Colonic mucosa (tissue), 4 donors: ENCODE measurements at places on chromosomes 1 and 21.
A peak's percentile ranks its signal among the peaks of the same experiment; 100 is the strongest.

DNA sequence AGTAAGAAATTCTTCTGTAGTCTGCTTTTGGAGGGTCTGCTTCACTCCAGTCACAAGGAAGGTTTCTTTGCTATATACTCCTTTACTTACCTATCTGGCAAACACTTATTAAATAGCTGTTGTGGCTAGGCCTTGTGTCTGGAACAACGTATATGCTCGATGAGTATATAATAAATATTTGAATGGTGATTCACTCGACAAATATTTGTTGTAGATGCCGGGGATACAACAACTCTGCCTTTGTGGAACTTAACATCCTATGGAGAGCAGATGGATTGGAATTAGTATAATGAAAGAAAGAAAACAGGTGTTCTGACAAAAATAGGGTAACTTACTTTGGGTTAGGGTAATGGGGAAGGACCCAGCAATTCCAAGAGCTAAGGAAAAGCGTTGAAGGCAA is 31.1 kb downstream of the KPNA6 start:
- no peak for DNase-seq

- DNase-seq, result no peak
Measured at GRCh38 chr1:33012165-33012564, 24.5 kb downstream of the AK2 start.

GRCh38 chr1:171472183-171472647 is 13.1 kb upstream of the PRRC2C start:
- DNase-seq, result no peak

- DNase-seq, result no peak
Measured at GRCh38 chr1:203557390-203557789, 63.4 kb downstream of the OPTC start.

DNA sequence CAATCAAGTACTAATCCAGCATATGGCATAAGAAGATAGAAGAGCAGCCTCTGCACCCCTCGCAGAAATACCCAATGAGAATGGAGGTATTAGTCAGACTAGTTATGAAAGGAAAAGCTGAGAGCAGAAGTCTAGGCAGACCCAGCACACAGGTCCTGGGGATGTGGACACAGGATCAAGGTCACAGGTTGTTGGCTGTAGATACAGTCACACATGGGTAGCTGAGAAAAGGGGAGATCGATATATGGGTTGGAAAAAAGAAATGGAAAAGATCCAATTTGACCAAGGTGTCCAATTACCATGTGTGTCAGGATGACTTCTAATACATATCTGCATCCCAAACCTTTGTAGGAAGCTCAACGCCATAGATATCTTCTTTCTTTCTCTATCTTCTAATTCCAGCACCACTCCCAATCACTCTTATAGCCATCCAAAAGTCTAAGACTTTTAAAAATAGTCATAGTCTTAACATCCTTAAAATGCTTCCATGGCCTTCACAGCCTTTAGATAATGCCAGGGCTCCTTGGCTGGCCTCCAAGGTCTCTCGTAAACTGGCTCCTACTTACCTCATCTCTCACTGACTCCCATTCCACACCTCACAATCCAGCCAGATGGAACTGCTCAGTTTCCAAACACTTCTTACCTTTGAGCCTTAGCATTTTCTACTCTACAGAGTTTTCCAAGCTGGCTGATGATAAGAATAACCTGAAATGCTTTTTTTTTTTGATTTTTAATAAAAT is 8.3 kb upstream of the ZC3H11B start:
- DNase-seq, result no peak

GRCh38 chr1:46520063-46520911 is 30.7 kb downstream of the DMBX1 start:
- no peak for DNase-seq

DNA sequence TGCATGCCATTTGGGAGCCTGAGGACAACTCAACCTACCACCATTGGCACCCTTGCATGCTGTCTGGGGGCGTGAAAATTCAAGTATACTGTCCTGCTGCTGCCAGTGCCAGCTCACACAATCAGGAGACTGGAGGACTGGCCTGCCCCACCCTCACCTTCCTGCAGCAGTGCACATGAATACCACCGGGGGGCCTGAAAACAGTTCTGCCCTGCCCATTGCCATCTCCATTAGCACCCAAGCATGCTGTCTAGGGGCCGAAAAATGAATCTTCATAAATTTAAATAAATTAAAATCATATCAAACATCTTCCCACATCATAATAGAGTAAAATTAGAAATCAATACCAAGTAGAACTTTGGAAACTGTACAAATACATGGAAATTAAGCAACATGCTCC is 322.1 kb upstream of the TMPRSS15 start:
- DNase-seq, result no peak

- no peak for DNase-seq
Measured at GRCh38 chr1:196609370-196609737, 1.1 kb upstream of the KCNT2 start.

GRCh38 chr21:18155508-18156193 is 89.0 kb upstream of the CHODL start:
- DNase-seq, result no peak

- peak; percentile 89 for DNase-seq
Measured at GRCh38 chr21:17611414-17612022, 1.2 kb downstream of the BTG3 start.

DNA sequence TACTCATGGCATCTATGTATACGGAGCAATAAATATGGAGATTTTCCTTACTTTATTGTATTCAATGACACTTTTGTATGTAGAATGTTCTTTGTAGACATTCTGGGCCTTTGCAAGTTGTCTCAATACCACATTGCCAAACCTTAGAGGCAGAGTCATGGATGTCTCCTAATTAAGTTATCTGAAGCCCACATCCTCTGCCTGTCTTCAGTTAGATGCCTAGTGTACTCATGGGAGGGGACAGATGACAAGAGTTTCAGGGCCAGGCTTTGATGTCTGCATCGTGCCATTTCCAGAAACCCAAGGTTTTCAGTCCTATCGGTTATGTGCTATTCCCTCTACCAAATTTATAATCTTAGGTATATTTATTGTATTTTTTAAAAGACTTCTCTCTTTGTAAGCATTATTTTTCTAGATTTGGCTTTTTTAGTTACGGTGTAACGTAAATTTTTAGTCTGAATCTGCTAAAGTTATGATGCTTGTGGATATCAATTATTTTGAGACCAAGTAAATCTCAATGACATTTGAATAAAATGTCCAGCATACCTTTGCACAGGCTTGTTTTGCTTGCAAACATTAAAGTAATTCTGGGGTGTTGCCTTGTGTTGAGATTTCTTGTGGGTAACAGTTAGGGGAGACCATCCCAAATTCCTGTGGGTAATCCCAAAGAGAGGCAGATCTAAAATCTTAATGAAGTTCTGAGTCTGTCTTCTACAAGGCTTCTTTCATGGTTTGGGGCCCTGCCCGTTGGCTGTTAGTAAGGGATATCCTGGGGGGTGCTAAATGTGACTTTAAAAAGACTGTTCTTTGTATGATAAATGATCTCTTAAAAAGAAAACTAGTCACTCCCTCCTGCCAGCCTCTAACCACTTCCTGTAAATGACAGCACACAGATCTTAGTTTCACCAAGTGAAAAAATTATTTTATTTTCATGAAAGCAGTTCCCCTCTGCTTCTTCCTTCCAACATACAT is 8.0 kb upstream of the MACF1 start:
- DNase-seq, result no peak

- peak; percentile 24 for DNase-seq
Measured at GRCh38 chr1:99704356-99704816, 58.5 kb downstream of the PALMD start.

GRCh38 chr1:31394584-31395193 is 18.3 kb upstream of the SERINC2 start:
- peak; percentile 95 for DNase-seq

- DNase-seq, result no peak
Measured at GRCh38 chr1:193438771-193439170, 252.4 kb upstream of the B3GALT2 start.

- no peak for DNase-seq
Measured at GRCh38 chr21:34653522-34653921, 15.3 kb upstream of the CLIC6 start.

GRCh38 chr1:117341123-117341522 is 26.1 kb upstream of the MAN1A2 start:
- DNase-seq, result no peak

DNA sequence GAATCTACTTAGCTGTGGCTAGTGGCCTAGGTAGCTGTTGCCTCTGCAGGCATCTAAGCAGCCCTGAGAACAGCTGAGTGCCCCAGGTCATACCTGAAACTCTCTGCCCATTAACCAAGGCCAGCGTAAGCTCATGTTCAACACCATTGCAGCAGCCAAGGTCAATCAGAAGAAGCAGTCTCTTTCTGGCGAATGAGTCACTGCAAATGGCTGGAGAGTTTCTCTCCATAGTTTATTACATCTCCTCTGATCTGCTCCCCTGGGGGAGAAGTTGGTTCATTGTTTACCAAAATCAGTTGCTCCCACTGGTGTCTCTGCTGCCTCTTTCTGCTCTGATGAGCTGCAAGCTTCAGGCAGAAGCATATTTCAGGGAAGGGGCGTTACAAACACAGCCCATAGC is 6.9 kb upstream of the BCL9 start:
- no peak for DNase-seq

- peak; percentile 47 for DNase-seq
Measured at GRCh38 chr1:167711797-167712196, 10.0 kb upstream of the MPZL1 start.

GRCh38 chr21:34907461-34908418 is 141.4 kb downstream of the RUNX1 start:
- DNase-seq, result no peak

- no peak for DNase-seq
Measured at GRCh38 chr1:112694363-112694929, 12.5 kb downstream of the RHOC start.

GRCh38 chr1:224623743-224624333 is 7.7 kb downstream of the CNIH3 start:
- peak; percentile 30 for DNase-seq

GRCh38 chr1:40784771-40785151 is 1.2 kb downstream of the KCNQ4 start:
- peak; percentile 35 for DNase-seq

GRCh38 chr1:180358649-180359048 is 128.6 kb downstream of the LHX4 start:
- DNase-seq, result peak; percentile 22

DNA sequence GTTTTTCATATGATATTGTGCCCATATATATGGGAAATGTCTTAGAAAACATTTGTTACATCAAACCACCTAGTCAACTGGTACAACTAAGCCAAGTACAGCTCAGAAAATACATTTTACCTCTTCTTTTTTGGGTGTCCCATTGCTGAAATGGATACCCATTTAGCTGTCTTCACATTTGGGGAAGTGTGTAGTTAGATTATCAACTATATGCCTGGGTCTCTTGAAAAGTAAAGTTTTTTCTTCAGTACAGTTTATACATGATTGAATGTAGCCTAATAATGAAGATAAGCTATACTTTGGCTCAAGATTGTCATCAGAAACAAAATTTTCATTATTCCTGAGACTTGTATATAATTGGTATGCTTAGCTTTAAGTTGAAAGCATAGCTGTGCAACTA is 2.0 kb downstream of the AGO3 start:
- DNase-seq, result no peak

- DNase-seq, result no peak
Measured at GRCh38 chr1:65479554-65480204, 59.2 kb downstream of the LEPR start.

DNA sequence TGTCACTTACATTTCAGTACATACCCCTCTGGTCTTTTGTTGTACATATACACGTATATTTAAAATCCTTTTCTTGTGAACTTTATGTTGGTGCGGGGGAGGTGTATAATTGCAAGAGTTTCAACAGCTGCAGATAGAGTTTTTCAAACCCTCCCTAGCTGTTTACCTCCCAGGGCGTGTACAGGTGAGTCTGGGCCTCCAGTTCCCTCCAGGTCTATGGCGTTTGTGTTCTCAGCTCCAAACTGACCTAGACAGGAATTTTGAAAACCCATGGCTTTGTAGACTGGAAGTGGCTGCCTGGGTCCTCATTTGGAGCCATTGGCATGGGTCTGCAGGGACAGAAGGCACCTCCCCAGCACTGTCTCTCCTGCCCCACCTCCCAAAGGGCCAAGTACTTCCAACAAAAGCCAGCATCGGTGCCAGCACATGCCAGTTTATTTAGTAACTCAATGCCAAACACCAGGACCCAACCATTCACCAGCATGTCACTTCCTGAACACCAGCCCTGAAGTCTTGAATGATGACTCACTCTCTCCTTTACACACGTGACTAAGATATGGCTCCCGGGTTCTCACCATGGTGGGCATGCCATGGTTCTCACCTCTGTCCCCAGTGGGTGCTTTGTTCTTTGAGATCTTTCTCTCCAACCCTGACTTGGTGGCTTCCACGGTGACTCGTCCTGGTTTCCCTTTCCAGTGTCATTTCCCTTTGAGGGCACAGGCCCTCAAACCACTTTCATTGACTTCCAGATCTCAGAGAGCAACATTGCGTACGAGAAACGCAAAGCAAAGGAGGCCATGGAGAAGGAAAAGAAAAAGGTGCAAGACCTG is 57.3 kb upstream of the EFHD2 start:
- DNase-seq, result peak; percentile 80

DNA sequence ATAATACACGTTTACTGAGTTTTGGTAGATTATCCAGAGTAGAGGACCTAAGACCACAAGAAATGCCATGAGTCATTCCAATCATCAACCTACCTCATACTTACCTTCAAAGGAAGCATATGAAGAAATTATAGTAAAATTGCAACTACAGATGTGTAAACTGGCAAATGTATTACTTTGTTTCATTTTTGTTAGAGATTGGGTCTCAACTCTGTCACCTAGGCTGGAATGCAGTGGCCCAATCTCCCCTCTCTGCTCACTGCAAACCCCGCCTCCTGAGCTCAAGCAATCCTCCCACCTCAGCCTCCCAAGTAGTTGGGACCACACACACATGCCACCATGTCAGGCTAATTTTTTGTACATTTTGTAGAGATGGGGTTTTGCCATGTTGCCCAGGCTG is 5.2 kb downstream of the TMCO1 start:
- no peak for DNase-seq

GRCh38 chr21:29386803-29387202 is 88.1 kb downstream of the BACH1 start:
- DNase-seq, result no peak

DNA sequence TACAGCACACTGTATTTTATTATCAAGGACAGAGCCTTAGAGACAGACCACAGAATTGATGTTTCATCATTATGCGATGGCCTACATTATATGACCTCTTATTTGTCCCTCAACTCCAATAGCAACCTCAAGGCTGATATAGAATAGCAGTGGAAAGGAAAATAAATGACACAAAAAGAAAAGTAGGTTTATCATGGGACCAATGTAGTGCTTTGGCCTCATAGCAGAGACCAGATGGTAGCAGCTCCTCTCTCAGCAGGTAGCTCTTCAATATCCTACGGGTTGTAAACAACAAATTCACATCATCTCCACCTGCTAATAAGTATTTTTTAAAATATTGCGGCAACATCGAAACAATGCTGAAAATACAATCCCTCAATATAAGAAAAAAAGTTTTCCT is 25.2 kb downstream of the ANP32E start:
- DNase-seq, result no peak

- DNase-seq, result peak; percentile 80
Measured at GRCh38 chr1:168116327-168116799, 20.4 kb downstream of the GPR161 start.

- DNase-seq, result peak; percentile 68
Measured at GRCh38 chr1:43524804-43525203, 5.9 kb upstream of the PTPRF start.
